ENCODE measurements at places on chromosomes 1 and 21. TPM values are rescaled to one million over a fixed set of nuclear protein-coding genes. Genes with fewer than 3 reads are reported as not detected.

- no peaks in the 10 kb centered on the region for H3K36me3 ChIP-seq
- H3K27me3 ChIP-seq = peaks cover 17% of the 10 kb centered on the region
- H3K27ac ChIP-seq = no peak overlapping the region
- H3K4me1 ChIP-seq = no peaks in the 10 kb centered on the region
Measured at GRCh38 chr1:115710859-115711624, 57.5 kb downstream of the CASQ2 start.

- no peaks in the 10 kb centered on the region for H3K4me1 ChIP-seq
- H3K36me3 ChIP-seq = no peaks in the 10 kb centered on the region
- no peak overlapping the region for H3K27ac ChIP-seq
- no peaks in the 10 kb centered on the region for H3K27me3 ChIP-seq
- no peak overlapping the region for H3K4me3 ChIP-seq
Measured at GRCh38 chr1:28905921-28906666, 8.3 kb upstream of the EPB41 start.

GRCh38 chr1:57162607-57163261 is 196.9 kb upstream of the C8B start:
- no peak overlapping the region for H3K4me3 ChIP-seq
- DNase-seq = no peak
- no peak overlapping the region for H3K27ac ChIP-seq
- no peaks in the 10 kb centered on the region for H3K4me1 ChIP-seq

CASZ1 gene
- total RNA-seq = 1.1 TPM

PDE9A gene
- 14.7 TPM for total RNA-seq

All from breast epithelium (tissue), 4 donors.